Activated T-helper 17 cell treated with anti-CD3 and anti-CD28 coated beads, Interleukin-2, amount 50 U/mL, for 72 hours (primary cell): ENCODE measurements at places on chromosomes 1 and 21.

- ATAC-seq: peak; percentile 82
Observed at GRCh38 chr1:201703621-201704438, 125.1 kb upstream of the IPO9 start.

- ATAC-seq: peak; percentile 63
Observed at GRCh38 chr1:200488375-200489165, 78.7 kb upstream of the ZNF281 start.

- no peak for ATAC-seq
Observed at GRCh38 chr1:85428471-85429089, 36.4 kb downstream of the DDAH1 start.

DNA sequence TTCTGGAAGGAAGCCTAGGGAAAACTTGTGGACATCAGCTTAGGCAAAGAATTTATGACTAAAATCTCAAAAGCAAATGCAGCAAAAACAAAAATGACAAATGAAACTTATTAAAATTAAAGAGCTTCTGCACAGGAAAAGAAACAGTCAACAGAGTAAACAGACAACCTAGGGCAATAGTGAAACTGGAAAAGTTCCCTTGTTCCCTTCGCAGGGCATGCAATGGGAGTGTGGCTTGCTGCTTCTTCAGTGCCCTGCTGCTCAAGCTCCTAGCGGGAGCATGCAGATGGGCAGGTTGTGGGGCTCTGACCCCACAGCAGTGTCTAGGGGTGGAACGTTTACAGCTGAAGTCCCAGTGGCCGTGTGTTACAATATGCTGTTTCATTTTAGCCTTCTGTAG lies 1797.4 kb downstream of the NCAM2 start:
- no peak for ATAC-seq

DNA sequence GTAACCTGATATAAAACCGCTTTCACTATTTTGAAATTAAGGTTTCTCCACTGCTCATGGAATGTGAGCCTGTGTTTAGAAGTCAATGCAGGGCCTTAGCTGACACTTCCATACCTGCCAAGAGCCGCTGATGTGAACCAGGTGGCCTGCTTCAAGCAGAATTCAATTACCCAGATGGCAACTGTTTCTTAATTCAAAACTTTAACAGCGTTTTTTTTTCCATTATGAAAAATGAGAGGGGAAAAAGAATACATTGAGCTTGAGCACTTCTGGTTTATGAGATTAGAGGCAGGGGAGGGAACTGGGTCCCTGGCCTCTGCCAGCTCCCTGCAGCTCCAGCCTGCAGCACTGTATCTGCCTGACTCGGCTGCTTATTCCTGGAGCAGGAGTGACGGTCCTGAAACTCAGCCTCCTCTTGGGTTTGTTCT lies 7.7 kb upstream of the ATP1A1 start:
- no peak for ATAC-seq

DNA sequence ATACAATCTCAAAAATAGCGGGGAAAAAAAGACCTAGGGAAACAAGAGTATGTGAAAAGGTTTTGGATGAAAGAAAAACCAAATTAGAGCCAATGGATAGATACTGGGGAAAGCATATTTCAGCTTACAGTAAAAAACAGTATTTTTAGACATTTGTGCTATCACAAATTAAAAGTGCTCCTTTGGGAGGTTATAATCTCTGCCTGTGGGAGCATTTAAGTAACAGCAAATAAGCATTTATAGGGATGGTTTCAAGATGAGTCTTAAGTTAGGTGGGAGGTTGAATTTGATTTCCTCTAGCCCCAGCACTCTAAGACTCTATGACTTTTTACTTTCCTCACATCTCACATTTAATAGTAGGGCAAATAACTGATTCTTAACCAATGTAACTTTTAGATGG lies 79.6 kb upstream of the SLFNL1 start:
- ATAC-seq: no peak

DNA sequence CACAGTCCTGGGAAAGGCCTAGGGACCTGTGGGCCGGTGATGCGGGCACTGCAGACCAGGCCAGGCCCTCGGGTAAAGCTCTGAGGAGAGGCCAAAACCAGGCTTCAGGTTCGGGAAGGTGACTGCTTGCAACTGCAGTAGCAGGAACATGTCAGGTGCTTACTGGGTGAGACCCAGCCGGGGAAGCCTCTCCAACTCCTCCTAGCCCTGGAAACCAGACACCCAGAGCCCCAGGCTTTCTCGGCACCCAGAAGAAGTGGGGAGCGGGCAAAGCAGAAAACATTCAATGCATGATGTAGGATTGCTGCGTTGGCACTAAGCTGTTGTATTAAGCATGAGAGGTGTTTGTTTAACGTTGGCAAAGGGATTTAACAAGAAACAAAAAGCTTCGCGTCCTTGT lies 20.2 kb upstream of the GNPAT start:
- ATAC-seq: no peak

GRCh38 chr1:104636581-104636980 lies 886.9 kb downstream of the AMY1C start:
- no peak for ATAC-seq

GRCh38 chr1:205249651-205250050 lies 21.9 kb downstream of the TMCC2 start:
- no peak for ATAC-seq

- ATAC-seq: no peak
Observed at GRCh38 chr1:159827102-159827490, 423 bp downstream of the SLAMF8 start.

DNA sequence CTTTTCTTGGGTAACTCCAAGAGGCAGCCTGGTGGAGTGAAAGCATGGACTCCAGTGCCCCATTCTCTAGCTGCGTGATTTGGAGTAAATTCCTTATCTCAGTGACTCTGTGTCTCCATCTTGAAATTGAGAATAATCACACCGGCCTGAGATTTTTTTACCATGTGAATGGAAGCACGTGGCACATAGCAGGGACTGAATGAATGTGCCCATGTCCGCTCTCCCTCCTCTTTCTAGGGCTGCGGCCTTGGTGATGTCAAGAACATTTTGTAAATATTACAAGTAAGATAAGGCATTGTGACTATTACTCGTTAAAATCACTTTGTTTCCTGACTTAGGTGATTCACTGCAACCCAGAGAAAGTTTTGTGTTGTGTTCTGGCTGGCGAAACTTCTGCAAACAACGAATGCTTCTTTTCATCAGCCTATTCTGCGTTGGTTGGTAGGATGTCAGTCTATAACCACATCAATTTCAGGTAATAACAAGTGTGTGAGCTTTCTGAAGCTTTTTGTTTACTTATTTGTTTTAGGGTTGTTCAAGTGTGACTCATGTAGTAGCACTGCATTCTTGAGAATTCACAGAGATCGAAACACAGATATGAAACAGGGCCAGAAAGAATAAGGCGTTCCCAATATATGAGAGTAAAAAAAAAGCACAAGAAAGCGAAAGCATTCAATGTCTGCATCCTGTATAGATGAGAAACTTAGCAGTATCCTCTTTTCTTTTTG lies 135.7 kb upstream of the SLC45A1 start:
- ATAC-seq: peak; percentile 88

DNA sequence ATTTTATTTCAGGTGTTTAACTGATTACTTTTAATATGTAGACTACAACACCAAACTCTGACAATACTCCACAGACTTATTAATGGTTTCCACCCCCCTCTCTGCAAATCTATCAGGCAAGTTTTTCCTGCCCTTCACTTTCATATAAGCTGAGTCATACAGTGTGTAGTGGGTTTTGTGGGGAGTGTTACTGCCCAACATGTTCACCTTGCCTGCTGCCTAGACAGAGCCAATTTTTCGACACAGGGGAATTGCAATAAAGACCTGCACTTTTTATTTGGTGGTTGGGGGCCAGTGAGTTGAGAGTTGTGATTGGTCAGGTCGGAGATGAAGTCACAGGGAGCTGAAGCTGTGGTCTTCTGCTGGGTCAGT lies 119.7 kb downstream of the PPIAL4G start:
- peak; percentile 71 for ATAC-seq

DNA sequence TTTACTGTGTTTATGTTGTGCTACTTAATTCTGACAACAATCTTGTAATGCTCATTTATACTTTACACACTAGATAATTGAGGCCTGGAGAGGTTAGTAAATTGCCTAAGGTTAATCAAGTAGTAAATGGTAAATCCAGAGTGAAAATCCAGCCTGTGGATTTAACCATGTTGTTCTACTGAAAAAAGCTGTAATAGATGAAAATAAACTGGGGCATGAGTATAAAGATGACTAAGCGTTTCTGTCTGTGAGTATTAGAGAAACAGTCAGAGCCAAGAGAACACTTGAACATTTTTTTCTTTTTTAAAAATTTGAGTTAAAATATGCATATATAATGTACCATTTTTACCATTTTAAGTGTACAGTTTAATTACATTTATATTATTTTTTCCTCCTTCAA lies 47.9 kb upstream of the LEPR start:
- ATAC-seq: peak; percentile 18

DNA sequence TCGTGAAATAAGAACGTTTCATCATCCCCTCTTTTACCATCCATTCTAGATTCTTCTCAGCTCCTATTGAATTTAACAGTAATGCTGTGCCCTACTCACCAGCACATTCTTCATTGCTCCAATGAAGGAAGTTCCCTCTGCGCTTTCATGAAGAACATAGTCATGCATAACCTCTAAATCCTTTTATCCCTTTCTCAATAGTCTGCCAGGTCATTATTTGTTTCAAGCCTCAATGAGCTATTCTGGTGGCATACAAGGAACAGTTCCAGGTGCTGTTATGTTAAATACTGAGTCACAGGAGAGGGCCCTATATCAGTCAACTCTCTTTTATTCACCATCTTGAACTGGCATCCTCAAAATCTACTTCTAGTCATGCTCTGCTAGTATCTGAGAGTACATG lies 381.0 kb downstream of the GPATCH2 start:
- no peak for ATAC-seq

DNA sequence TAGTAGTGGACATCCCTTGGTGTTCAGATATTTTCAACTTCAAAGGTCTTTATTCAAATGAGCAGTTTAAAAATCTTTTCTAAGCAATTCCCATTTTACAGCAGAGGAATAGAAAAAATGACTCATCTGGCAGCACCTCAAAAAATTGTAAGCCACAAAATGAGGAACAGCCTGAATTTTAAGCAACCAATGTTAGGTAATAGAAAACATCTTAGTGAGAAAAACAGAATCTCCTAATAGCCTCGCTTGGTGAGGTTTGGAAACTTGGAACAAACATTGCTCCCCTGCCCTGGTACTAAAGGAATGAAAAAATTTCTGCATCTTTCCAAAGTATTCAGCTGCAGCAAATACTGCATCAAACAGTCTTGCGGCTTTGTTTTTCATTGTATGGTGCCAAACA lies 264.4 kb downstream of the NTNG1 start:
- no peak for ATAC-seq

- no peak for ATAC-seq
Observed at GRCh38 chr1:96309783-96310182, 411.8 kb upstream of the PTBP2 start.

DNA sequence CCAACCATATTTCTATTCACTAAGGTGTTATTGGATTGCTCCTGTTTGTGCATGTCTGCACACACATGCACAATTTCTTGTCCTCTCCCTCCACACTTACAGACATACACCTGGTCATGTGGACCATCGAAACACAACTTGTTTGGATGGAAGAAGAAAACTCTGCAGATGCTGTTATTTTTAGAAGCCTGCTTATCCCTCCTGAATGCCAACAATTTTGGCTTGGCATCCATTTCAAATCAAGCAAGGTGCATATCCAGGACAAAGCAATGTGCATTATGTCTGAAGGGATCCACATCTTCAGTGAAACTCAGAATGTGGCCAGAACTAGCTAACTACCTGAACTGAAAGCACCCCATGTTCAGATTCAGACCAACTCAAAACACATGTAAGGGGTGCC lies 98.9 kb upstream of the ADAR start:
- ATAC-seq: no peak

DNA sequence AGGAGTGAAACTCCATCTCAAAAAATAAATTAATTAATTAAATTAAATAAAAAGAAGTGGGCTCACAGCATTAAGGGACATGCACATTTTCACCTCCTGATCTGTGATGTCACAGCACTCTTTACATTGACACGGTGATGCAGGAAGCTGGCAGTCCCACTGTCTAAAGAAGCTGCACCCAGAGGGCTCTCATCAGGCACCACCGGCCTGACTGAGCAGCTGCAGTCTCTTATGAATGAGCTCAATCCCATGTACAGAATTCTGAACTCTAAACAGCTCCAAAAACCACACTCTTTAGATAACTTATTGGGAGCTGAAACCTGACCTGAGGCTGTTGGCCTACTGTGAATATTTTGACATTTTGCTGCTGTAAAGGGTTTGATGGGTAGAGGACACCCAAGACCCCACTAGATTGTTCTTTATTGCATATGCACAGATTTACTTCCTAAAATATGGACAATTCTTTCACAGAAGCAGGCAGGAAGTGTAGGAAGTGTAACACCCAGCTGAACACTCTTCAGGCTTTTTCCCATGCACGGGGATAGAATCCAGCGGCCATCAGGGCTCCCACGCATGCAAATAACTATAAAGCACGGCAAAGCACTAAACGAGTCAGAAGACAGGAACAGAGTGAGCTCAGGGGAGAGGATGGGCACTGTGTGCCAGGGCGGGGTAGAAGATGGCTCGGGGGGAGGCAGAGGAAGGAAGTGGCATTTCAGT lies 46.2 kb downstream of the L1TD1 start:
- no peak for ATAC-seq

- ATAC-seq: no peak
Observed at GRCh38 chr1:211581526-211581925, 2.6 kb upstream of the SLC30A1 start.

- no peak for ATAC-seq
Observed at GRCh38 chr1:94501935-94502334, 39.6 kb downstream of the F3 start.

GRCh38 chr21:45322231-45322959 lies 34.7 kb upstream of the POFUT2 start:
- ATAC-seq: peak; percentile 17

- ATAC-seq: no peak
Observed at GRCh38 chr1:75083848-75084514, 50.2 kb upstream of the LHX8 start.

DNA sequence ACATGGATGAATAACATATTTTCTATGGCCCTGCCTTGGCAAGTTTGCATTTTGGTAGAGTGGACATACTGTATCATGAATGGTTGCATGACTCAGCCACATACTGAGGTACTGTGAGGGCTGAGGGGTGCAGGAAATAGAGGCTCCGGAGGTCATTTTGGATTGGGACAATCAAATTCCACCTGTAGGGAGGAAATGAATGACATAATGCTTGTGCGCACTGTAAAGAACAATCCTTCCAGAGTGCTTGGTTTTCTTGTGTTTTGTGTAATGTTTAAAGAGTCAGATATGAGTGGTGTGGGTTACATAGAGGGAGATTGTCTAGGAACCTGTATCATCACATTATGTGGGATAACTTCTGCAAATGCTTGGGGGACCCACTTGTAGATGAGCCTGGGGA lies 329.9 kb upstream of the PROX1 start:
- ATAC-seq: no peak
